ENCODE measurements at places on chromosomes 11 and 22.

GRCh38 chr11:2421996-2422395 lies 21.4 kb downstream of the TSSC4 start:
- DNase-seq: no peak

DNA sequence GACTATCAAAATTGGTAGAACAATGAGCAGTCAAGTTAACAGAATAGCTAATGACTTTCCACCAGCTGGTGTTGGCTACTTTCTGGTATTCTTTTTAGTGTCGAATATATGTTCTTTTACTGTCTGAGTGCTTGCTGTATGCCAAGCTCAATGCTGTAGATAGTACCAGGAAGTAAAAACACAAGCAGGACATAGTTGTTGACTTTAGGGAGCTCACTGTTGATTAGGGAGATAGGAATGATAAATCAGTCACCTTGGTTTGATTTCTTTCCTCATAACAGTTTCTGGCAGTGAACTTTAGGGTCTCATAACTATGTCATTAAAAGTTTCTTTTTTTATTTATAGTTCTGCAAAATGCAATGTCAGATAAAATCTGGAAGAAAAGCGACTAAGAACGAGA lies 9.0 kb downstream of the HMGXB4 start:
- no peak for DNase-seq

- no peak for DNase-seq
These were observed 97.5 kb downstream of the GRAMD1B start for GRCh38 chr11:123527526-123527925.

GRCh38 chr11:72079819-72080325 lies 470 bp downstream of the NUMA1 start:
- no peak for DNase-seq

DNA sequence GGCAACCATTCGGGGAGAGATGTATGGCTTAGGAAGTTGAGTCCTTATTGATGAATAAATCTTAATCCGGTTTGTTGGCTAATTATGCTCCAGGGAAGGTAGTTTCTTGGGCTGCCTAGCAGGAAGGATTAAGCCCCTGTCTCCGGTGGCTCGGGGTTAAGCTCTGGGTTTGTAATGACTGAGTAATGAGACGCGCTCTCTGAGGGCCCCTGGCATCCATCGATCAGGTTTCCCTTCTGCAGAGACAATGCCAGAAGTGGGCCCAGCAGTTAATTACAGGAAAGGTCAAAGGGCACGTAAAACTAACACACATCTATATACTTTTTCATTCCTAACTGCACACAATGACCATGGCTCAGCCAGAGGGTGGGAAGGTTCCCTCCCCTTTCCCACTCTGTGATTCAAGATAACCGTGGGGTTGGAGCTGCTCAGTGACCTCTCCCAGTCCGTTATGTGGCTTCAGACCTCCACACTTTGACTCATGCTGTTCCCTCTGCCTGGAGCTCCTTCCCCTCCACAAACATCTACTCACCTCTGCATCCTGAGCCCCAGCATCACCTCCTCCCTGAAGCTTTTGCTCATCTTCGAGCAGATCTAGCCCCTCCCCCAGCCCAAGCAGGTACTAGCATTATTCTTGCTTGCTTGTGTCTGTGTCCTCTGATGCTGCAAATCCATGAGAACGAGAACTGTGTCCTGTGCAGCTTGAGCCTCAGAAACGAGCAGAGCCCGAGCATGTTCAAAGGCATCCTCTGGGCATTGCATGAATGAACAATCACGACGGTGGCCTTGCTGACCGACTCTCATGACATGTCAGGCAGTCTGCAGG lies 16.6 kb downstream of the SCUBE1 start:
- no peak for DNase-seq

GRCh38 chr11:130131961-130132850 lies 27.4 kb upstream of the ST14 start:
- DNase-seq: peak; percentile 50

GRCh38 chr11:112634995-112635737 lies 326.1 kb upstream of the NCAM1 start:
- no peak for DNase-seq

- no peak for DNase-seq
These were observed 9.8 kb downstream of the UCP2 start for GRCh38 chr11:73972620-73973449.

DNA sequence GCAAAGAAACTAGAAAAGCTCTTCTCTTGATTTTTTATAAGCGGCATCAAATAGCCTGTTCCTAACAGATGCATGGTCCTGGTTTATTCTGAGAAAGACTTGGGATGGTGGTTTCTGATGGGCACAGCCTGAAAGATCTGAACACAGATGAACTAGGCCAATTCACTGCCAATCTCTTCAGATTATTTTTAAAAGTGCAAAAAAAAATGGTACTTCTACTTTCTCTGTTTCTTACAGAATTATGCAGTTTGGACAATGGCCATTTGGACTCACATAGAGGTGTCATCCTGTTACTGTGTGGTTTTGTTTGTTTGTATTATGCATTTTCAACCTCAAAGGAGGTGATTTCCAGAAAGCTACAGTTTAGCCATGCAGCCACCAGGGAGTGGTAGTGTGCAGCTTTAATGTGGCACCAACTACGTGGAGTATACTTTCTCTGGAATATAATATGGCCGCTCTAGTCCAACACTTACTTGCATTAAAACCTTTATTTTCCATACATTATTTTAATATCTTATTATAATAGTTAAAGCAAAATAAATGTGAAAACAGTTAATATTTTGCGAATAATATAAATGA lies 469.8 kb upstream of the KIRREL3 start:
- no peak for DNase-seq

All from astrocyte of the cerebellum (primary cell).